AG09319 (cell line): ENCODE measurements at places on chromosomes 11 and 22.

DNA sequence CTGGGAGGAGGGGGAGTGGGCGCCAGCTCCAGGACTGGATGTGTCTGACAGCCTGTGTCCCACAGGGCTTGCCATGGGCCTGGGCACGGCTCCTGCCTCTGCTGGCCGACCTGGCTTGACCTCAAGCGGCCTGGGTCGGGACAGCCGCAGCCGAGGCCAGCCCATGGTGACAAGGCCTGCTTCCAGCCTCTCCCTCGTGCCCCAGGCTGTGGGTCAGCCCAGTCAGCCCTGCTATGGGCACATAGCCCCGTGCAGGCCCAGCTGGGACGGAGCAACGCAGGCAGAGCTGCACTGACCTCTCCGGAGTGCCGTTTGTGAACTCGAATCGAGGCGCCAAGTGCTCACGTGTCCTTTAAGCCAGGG is 17.9 kb downstream of the OSBPL5 start:
- DNase-seq, result no peak

- no peak for DNase-seq
These were observed 128.2 kb downstream of the SLC17A6 start for GRCh38 chr11:22466351-22466750.

DNA sequence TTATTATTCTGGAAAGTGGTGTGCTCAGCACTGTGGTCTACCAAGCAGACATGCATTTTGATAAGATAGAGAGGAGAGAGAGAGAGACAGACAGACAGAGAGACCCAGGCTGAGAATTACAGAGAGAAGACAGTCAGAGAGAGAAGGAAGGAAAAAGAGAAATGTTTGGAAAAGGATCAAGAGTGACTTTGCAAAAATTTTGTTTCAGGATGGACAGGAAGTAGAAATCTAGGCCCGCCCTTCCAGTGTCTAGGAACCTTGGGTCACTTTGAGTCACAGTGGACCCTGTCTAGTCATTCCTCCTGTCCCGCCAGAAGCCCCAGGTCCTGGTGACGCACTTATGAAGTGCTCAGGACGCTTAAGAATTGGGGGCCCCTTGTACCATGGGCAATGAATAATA is 166.7 kb downstream of the ST3GAL4 start:
- no peak for DNase-seq

GRCh38 chr11:130829920-130830511 is 86.3 kb downstream of the SNX19 start:
- DNase-seq, result no peak

DNA sequence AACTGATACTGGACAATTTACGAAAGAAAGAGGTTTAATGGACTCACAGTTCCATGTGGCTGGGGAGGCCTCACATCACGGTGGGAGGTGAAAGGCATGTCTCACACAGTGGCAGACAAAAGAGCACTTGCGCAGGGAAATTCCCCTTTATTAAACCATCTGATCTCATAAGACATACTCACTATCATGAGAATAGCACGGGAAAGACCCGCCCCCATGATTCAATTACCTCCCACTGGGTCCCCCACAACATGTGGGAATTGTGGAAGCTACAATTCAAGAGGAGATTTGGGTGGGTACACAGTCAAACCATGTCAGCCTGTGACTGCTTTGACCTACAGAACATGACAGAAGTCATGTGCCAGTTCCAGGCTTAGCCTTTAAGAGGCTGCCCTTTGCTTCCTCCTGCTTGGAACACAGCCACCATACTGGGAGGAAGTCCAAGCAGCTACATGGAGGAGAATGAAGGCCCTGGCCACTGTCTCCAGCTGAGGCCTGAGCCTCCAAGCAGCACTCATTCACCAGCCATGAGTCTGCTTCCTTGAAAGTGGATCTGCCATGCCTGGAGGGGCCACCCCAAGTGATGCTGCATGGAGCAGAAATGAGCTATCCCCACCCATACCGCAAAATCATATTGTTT is 10.9 kb upstream of the GAL start:
- DNase-seq, result no peak

GRCh38 chr22:16917144-16918003 is 90.6 kb downstream of the GAB4 start:
- peak; percentile 12 for DNase-seq

DNA sequence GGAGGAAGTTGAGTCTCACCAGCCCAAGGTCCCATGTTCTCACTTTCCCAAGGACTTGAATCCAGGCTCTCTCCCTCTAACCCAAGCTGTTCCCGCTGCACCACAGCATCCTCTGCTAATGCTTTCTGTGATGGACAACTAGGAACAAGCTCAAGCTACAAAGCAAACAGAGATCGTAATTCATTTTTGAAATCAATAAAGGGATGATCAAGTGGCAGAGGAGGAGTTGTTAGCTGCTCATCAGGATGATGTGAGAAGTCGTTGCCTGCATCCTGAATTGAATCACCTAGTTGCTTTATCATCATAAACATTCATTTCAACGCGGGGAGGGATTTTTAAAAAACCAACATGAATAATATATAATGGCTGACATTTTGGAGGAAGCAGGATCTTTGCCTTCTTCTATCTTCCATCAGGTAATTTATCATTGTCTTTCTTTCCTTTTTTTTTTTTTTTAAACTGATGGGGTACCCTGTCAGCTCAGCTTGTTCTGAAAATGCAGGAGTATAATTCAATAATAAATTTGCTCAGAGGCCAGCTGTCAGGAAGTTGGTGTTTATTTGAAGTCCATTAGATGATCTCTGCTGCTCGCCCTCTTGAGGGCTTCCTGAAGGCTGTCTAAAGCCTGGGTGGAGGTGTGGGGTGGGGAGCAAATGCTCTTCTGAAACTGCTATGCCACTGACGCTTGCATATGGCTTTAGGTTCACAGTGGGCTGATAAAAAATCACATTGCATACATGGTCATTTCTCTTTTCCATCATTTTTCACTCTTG is 174.4 kb upstream of the NARS2 start:
- no peak for DNase-seq

- no peak for DNase-seq
These were observed 131.0 kb downstream of the MORC2 start for GRCh38 chr22:30837531-30837930.

DNA sequence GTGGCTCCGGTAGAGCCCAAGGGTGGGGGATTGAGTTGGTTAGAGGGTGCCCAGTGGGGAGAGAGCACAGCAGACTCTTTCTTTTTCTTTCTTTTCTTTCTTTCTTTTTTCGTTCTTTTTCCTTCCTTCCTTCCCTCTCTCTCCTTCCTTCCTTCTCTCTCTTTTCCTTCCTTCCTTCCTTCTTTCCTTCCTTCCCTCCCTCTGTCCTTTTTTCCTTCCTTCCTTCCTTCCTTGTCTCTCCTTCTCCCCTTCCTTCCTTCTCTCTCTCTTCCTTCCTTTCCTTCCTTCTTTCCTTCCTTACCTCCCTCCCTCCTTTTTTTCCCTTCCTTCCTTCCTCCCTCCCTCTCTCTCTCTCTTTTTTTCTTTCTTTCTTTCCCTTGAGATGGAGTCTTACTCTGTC is 4.8 kb upstream of the ALX4 start:
- DNase-seq, result no peak

DNA sequence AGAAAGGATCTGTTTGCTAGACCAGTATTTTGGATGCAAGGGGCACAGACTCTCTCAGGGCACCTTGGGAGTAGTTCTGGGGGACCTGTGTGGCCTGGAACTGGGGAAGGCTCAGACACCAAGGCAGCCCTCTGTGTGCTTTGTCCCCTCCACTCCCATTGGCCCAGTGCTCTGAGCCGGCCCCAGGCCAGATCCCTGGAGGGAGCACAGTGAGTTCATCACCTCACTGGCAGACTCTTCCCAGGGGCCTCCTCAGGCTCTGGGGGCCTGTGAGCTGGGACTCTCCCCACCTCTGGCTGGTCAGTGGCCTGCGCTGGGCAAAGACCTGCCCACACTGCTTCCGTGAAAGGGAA is 51.7 kb downstream of the CHRDL2 start:
- DNase-seq, result no peak

DNA sequence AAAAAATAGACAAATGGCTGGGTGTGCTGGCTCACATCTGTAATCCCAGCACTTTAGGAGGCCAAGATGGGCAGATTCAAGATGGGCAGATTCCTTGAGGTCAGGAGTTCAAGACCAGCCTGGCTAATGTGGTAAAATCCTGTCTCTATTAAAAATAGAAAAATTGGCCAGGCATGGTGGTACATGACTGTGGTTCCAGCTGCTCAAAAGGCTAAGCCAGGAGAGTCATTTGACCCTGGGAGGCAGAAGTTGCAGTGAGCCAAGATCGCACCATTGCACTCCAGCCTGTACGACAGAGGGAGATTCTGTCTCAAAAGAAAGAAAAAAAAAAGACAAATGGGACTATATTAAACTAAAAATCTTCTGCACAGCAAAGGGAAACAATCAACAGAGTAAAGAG is 55.4 kb downstream of the USP35 start:
- no peak for DNase-seq

DNA sequence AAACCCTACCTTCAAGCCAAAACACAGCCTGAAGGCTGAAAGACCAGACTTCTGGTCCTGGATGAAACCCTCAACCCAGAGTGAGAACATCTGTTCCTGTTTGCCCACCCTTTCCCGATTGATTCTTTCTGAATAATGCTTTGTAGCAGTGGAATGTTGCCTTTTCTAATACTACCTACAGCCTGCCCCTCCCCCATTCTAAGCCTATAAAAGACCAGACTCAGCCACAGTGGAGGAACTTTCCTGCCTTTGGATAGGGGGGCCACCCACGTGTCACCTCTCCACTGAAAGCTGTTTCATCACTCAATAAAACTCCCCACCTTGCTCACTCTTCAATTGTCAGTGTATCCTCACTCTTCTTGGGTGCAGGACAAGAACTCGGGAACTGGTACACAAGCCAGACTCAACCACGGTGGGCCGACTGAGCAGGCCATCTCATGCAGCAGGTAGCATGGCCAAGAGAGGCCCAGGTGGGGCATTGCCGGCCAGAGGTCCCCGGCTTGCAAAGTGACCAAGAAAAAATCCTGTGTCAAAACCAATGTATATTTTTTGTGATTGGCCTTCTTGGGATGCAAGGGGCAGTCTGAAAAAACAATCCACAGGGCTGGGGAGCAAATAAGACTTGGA is 6.6 kb upstream of the APOL6 start:
- DNase-seq, result no peak

DNA sequence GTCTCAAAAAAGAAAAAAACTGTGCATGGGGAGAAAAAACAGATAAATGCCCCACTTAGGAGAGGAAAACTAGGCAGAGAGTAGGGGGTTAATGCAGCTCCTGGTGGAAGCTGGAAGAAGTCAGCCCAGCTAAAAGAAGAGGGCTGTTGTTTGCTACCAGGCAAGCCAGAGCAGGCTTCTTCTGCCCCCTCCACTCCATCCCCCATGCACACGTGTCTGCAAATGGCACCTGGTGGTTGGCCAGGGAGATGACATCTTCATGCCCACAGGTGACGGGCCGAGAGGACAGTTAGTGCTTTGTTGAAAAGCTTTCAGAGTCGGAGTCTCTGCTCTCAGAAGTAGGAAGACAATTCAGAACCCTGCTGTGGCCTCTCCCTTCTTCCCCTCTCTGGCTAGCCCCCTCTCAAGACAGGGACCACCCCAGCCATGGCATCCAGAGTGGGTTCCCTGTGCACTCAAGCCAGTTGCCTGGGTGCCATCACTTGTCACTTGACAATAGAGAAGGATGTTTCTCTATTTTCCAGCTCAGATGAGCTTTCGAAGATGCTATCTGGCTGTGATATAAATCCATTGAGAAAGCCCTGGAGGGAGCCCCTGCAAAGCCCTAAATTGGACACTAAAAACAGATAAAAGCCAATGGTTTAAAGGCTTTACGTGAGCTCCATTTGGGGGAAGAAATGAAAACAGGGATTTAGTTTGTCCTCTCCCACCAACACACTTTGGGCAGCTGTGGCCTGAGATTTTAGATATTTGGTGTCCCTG is 142.0 kb downstream of the TRIM29 start:
- DNase-seq, result no peak

GRCh38 chr11:96074551-96075310 is 150.8 kb upstream of the MTMR2 start:
- DNase-seq, result no peak

DNA sequence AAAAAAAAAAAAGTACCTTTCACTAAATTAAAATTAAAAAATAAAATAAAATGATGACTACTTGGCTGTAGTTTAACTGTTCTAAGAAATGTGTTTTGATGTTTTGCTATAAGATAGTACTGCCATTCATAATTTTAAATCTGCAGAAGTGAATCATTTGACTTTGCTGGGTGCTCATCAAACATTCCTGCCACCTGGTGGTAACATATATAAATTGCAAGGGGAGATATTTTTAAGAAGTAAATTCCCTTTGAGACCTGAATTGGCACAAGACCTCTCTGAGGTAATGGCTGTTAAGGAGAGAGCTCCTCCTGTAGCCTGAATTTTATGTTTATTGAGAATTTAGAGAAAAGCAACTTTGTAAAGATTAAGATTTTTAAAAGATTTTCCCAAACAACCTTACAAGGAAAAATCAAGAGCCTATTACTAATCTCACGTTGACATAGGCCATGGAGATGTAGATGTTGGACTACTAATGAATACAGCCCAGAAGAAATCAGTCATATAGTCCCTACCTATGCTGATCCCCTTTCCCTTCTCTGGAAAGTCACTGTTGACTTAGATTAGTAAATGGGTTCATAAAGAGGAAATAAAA is 11.9 kb upstream of the NARS2 start:
- DNase-seq, result no peak

DNA sequence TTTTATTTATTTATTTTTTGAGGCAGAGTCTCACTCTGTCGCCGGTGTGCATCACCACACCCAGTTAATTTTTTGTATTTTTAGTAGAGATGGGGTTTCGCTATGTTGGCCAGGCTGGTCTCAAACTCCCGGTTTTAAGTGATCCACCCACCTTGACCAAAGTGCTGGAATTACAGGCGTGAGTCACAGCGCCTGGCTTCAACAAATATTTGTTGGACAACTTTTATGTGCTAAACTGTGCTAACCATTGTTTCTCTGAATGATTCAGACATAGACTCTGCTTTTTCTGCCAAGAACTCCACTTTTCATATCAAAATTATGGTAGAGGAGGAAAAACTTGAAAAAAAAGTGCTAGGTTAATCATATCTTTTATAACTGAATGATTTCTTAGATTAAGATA is 36.3 kb downstream of the MMP7 start:
- no peak for DNase-seq

DNA sequence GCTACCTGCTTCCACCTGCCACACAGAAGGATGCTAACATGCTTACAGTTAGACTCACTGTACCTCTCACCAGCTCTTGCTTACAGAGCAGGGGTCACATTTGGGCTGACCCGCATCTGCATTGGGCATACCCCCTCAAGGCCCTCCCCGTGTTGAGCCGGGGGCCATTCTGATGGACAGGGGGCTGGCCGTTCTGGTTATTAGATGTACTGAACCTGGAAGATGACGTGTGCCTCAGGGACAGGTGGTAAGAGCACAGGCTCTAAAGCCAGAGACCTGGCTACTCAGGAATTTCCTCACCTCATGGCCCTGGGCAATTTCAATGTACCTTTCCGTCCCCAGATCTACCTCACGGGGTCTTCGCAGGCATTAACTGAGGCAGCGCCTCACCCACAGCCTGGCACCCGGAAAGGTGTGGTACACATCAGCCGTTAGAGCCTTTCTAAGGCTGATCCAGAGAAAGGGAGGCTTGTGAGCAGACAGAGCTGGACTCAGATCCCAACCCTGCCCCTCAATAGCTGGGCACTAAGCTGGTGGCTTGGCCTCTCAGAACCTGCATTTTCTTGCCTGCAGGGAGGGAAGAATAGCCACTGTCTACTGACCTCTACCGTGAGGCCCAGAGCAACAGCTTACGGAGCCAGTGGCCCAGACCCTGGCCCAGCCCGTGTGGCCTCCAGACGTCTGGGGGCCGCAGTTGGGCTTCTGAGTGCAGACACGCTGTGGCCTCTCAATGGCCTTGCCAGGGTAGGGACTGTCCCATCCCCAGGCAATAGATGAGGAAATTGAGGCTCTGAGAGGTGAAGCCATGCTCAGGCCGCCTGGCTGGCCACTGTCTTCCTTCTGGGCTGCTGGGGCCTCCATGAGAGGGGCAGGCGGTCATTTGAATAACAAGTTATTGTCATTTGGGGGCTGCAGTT is 100.6 kb downstream of the MORC2 start:
- no peak for DNase-seq
